ENCODE measurements at places on chromosomes 5 and 9.

DNA sequence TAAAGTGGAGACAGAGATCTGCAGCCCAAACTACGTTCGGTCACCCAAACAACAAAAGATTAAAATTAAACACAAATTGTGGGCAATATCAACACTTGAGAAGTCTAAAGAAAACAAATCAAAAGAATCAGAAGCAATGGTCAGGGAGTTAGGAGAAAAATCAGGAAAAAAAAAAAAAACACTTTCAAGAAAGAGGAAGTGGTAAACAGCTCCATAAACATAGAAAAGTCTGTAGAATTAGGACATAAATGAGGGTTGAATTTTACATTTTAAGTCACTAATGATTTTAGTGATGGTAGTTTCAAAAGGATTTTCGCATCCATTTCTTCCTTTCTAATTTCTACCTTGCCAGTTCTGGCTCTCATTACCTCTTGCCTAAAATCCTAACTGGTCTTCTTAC lies 10.1 kb downstream of the RNF145 start:
- DNase-seq = no peak

DNA sequence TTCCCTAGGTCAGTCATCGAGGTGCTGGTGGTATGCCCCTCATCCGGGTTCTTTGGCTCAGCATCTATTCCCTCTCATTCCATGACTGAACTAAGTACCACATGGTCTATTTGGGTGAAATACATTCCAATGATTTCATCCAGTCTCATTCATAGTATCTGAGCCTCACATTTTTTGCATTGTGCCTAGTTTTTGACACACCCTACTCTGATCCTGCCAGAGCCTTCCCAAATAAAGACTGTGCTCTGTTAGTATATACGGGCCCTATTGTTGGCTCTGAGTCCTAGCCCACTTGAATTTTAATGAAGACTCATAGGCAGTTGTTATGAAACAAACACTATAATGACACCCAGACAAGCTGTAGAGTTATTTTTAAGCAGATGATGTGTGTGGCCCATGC lies 740.7 kb downstream of the CETN3 start:
- no peak for DNase-seq

DNA sequence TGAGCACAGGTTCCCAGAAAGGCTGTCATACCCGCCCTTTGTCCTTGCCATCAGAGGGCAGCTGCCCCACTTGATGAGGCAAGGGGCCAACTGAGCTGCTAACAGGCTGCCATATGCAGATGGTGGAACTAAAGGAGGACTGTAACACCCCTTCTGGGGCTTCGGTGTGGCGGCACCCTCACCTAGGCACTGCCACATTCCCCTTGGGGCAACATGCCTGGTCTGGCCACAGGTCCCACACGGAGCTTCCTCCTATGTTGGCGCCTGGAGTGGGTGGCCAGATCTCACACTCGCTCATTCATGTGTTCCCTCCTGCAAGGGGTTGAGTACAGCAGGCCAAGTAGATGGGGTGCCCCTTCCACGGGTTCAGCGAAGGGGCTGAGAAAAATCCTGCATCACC lies 777.4 kb upstream of the CHD1 start:
- no peak for DNase-seq

- DNase-seq = no peak
Observed at GRCh38 chr5:1755321-1755949, 44.2 kb downstream of the MRPL36 start.

- no peak for DNase-seq
Observed at GRCh38 chr5:93100976-93101375, 480.0 kb downstream of the NR2F1-AS1 start.

DNA sequence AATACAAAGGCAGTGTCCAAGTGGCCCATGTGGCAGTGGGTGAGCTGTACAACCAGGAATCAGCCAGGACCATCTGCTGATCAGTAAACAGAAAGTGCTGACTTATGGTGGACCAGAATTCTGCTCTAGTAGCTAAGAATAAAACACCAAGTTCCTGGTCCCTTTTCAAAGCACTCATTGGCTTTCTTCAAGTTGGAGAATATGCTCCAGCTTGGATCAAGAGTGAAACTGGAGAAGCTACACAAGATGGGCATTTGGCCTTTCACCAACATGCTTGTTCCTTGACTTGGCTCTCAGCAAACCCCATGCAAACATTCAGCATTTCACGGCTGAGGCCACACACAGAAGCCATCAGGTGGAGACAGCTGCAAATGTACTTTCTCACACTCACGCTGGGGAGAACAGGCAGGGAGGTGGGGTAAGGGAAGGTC lies 32.1 kb downstream of the MARCHF3 start:
- DNase-seq = peak; percentile 50

GRCh38 chr5:148910686-148911361 lies 84.4 kb downstream of the ADRB2 start:
- no peak for DNase-seq

- no peak for DNase-seq
Observed at GRCh38 chr9:19216466-19216865, 14.0 kb upstream of the DENND4C start.

DNA sequence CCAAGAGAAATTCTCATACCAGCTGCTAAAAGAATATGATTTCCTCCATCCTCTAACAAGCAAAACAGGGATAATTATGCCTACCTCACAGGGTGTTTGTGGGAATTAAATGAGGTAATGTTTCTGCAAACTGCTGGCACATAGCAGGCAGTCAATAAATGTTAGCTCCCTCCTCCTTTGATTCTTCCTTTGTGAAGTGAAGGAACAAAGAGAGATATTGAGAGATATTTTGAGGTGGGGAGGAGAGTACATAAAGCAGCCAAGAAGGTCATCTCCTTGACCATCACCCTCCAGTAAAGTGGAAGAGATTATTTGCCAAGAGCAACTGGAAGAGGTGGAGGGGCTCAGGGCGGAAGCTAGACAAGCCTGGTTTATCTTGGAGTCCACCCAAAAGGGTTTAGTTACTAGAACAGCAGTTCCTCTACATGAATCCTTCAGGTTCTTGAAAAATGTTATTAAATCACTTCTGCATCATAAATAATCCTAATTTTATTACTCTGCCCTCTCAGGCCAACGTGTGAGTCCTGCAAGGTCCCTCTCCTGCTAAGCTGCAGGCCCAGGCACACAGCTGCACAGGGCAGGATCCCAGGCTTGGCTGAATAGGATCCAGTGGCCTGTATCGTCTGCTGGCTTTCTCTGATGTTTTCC lies 35.0 kb upstream of the TLE1 start:
- no peak for DNase-seq

- peak; percentile 49 for DNase-seq
Observed at GRCh38 chr9:109966643-109967368, 186.8 kb downstream of the PALM2AKAP2 start.

DNA sequence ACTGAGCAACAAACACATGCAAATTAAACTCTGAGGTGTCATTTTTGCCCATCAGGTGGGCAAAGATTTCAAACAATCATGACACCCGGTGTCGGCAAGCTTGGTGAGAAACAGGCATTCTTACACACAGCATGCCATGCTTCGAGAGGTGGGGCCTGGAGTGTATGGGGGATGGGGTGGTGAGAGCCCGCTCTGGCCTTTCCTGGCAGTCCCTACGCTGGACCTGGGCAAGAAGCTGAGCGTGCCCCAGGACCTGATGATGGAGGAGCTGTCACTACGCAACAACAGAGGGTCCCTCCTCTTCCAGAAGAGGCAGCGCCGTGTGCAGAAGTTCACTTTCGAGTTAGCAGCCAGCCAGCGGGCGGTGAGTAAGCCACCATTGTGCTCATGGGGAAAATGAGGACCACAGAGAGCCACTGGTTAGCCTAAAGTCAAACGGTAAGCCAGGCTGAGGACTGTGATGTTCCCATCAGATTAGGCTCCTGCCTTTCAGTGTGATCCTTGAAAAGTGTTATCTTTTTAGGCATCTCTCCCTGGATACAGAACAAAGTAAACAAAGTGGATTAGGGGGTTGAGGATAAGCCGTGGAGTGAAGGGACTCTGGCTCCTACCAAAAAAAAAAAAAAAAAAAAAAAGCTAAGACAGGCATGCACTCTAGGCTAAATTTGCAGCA lies 9.4 kb downstream of the MYOZ3 start:
- DNase-seq = no peak

GRCh38 chr5:125891061-125891725 lies 532.0 kb upstream of the GRAMD2B start:
- DNase-seq = no peak

GRCh38 chr9:75372499-75373268 lies 284.4 kb downstream of the OSTF1 start:
- no peak for DNase-seq

- peak; percentile 88 for DNase-seq
Observed at GRCh38 chr5:1168796-1169195, 32.6 kb upstream of the SLC6A19 start.

DNA sequence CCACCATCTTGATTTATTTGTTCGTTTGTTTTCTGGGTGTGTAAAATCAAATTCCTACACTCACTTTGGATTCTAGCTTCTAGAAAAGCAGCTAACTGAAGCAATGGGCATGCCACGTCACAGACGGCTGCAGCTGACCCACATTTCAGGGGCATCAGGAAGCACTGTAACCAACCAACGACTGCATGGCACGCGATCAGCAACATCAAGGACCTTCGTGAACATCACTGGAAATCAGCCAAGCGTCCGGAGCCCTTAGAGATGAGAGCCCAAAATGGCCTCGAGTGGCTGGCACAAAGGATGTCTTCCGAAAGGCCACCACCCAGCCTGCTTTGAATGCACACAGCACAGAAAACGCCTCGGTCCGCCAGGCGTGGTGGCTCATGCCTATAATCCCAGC lies 191.1 kb downstream of the OLFM1 start:
- DNase-seq = peak; percentile 96

- DNase-seq = no peak
Observed at GRCh38 chr9:108643731-108644510, 211.9 kb downstream of the ACTL7B start.

- no peak for DNase-seq
Observed at GRCh38 chr9:130167927-130168326, 4.3 kb upstream of the NCS1 start.

- no peak for DNase-seq
Observed at GRCh38 chr5:168668078-168668477, 88.9 kb upstream of the PANK3 start.

GRCh38 chr5:149118463-149118862 lies 22.8 kb upstream of the ABLIM3 start:
- no peak for DNase-seq

GRCh38 chr5:68652534-68652965 lies 437.0 kb downstream of the PIK3R1 start:
- no peak for DNase-seq

DNA sequence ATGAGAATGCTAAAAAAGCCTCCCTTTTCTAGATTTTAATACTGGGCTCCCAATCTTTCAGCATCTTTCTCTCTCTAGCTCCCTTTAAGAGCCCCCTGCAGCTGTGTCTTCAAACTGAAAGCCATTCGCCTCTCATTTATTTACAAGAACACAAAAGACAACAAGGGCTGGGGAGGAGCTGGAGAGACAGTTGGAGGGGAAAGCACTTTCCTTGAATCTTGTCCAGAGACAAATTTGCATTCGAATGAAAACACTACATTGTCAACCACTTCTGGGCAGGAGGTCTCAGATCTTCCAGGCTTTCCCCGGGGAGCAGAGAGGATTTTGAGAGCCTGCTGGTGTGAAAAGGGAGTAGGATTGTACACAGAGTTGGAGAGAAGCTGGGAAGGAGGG lies 518.3 kb downstream of the CTNND2 start:
- no peak for DNase-seq

DNA sequence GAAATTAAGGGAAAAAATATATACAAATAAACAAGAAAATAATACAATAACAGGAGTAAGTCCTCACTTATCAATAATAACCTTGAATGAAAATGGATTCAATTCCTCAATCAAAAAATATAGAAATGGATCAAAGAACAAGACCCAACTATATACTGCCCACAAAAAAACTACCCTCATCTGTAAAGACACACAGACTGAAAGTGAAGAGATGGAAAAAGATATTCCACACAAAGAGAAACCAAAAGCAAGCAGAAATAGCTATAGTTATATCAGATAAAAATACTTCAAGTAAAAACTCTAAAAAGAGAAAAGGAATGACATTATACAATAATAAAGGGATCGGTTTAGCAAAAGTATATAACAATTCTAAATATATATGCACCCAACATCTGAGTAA lies 66.5 kb downstream of the KIAA0825 start:
- DNase-seq = no peak

DNA sequence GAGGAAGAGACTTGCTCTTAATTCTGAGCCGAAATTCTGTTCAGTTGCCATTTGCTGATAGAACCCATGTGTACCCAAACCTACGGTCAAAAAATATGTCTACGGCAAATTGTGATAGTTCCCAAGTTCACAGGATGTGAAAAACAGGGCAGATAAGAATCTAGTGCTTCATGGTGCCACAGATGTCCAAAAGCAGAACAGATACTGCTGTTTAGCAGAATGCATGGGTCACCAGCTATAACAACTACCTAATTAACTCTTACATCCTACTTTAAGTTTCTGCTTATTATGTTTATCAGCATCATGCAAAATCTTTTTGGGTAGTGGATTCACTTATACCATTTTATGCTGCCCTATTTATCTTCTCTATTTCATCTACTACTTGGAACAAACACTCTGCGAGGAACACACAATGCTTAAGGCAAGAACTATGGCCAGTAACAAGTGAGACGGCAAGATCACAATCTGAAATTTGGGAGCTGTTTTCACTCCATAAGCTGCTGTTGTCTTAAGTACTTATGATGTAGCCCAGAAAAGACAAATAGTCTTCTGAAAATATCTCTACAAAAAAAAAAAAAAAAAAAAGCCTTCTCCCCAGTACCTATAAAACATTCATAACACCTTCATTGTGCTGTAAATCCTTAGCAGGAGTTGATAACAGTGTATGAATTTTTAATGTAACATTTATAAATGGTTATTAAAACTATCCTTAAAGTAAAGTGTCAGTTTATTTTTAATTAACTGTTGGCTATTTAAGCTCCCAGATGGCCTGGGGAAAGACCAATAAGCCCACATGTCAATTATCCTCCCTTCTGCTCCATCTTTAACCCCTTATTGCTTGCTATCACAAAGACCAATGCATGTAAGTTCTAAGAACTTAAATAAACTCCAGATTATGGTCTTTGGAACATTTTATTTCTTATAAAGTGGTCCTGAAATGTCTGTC lies 232.3 kb downstream of the TLR4 start:
- DNase-seq = no peak

DNA sequence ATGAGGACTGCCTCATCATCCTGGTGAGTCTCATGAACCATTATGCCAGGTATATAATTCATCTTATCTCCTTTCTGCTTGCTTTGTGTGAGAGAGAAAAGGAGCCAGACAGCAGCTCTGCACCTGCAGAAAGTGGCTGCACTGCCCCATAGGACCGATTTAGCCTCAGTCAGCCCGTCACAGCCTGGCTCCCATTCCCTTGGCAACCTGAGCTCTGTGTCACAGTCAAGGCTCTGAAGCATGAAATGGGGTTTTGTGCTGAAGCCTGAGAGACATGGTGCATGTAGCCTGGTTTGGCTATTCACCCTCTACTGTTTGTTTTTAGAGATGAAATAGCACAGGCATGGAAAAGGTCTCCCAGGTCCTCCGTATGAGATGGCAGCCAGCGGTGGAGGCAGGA lies 198.3 kb downstream of the KCTD16 start:
- DNase-seq = peak; percentile 66

DNA sequence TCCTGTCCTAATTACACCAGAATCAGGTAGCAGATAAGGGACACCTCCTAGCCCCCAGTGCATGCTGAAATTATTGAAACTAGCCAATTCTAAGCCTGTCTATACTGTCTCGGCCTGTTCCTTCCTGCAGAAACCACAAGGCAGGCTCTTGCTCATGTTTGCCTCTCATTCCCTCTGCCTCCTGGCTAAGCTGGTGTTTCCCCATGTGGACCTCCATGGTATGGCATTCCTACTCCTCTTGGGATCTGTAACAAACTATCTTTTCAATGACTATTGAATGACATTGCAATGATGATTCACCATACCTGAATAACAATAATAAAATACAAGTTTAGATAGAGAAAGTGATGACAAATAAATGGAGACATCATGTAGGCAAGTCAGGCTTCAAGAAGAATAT lies 35.6 kb upstream of the ADAMTS16 start:
- DNase-seq = no peak
